ENCODE measurements at places on chromosomes 12 and 14.

DNA sequence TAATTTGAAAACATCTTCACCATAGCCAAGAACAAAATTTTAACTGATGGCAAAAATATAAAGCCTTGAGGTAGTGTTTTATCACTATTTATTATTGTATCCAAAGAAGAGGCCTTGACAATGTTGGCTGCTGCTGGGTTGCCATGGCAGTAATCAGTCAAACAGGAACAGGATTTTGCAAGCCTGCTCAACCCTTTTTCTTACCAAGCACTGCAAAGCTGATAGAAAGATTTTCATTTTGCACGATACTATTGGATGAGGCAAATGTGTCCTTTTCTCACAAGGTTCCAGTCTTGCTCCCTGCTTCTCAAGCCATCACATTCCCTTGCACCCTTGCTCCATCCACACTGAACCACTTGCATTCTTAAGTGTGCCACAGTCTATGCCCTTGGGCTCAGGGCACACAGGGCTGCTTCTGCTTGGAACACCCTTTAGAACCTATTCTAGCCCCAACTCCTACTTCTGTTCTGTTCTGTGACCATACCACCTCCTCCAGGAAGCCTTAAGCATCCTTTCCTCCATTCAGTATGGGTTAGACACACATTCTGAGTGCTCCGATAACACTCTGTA lies 76.5 kb upstream of the AMIGO2 start:
- DNase-seq = peak; percentile 3

GRCh38 chr12:14948672-14949071 lies 10.3 kb upstream of the ERP27 start:
- peak; percentile 80 for DNase-seq

- no peak for DNase-seq
Measured at GRCh38 chr14:33764876-33765650, 185.8 kb downstream of the EGLN3 start.

- no peak for DNase-seq
Measured at GRCh38 chr12:115079760-115080159, 395.8 kb upstream of the TBX3 start.

- no peak for DNase-seq
Measured at GRCh38 chr14:76259029-76259735, 107.5 kb downstream of the GPATCH2L start.

GRCh38 chr12:57358646-57359045 lies 72.2 kb downstream of the R3HDM2 start:
- DNase-seq = no peak

GRCh38 chr14:94424371-94424770 lies 28.2 kb downstream of the SERPINA11 start:
- no peak for DNase-seq

DNA sequence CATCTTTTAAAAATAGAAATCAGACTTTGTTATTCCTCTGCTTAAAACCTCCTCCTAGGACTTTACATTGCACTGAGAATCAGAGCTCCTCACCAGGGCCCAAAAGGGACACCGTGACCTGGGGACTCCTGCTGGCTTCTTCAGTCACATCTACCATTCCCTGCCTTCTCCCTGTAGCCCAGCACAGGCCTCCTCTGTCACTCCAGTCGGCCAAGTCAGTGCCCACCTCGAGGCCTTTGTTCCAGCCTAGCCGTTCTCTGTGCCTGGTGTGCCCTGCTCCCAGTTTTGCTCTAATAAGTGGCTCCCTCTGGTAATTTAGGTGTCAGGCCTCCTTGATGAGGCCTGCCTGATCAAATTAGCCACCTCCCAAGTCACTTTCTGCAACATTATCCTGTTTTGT lies 27.4 kb downstream of the CRADD start:
- no peak for DNase-seq

DNA sequence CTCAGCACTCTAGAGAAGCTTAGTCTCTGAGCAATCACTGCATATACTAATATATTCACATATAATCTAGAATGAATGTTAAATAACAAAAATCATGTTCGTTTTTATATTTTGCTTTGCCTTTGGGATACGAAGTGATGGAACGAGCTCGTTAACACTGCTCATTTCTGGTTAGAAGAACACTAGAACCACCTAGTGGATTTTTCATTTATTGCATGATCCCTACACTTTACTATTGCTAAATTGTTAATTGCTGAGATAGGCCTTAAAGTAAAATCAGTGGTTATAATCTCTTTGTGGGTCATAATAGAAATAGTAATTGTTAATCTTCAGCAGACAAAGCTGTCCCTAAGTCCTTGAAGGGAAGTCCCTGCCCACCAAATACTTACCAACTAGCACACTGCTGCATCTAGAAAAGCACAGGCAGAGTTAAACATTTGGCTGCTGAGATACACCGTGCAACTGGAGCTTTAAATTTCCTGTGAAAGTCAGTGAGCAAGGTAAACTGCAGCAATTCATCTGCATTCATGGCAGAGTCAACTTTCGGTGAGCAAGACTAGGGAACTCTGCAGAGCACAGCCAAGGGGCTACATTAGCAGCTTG lies 353.7 kb downstream of the APAF1 start:
- no peak for DNase-seq
